WTC11 (cell line): ENCODE measurements at places on chromosomes 11 and 22.

DNA sequence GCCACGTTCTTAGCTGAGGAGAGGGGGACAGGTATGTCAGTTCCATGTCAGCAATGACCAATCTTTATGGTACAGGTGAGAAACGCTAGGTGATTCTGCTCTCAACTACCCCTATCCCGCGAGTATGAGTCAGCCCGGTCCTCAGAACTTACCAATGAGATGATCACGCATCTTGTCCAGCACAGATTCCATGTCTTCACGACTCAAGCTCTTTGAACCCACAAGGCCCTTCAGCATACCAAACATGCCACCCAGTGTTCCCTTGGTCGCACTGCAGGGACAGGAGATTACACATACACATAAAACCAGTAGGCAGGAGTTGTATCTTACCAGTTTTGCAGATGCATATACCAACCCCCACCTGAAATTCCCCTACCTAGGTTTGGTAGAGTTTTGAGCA is 2.9 kb downstream of the SRPRA start:
- no peak for DNase-seq

- no peak for DNase-seq
Observed at GRCh38 chr11:76175783-76176182, 30.5 kb downstream of the WNT11 start.

DNA sequence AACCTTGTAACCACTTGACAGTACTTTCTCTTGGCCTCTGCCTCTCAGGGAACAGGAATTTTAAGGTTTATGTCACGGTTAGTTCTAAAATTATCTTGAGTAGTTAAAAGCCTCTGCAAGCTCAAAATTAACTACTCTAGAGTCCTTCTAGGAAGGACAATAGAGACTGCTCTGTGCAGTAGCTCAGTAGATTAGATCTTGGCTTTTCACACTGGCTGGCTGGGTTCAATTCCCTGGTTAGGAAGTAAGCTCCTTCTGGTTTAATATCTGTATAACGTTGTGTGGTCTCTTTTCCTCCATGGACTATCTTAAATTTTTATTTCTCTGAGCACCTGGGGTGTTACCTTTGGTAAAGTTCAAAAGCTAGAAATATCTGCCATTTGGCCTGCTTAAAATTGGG is 109.2 kb downstream of the AASDHPPT start:
- DNase-seq = no peak

GRCh38 chr22:44108076-44108475 is 72.6 kb upstream of the PARVG start:
- no peak for DNase-seq

GRCh38 chr11:86418917-86419316 is 44.2 kb downstream of the CCDC81 start:
- DNase-seq = no peak

GRCh38 chr11:130144861-130145281 is 14.7 kb upstream of the ST14 start:
- no peak for DNase-seq

DNA sequence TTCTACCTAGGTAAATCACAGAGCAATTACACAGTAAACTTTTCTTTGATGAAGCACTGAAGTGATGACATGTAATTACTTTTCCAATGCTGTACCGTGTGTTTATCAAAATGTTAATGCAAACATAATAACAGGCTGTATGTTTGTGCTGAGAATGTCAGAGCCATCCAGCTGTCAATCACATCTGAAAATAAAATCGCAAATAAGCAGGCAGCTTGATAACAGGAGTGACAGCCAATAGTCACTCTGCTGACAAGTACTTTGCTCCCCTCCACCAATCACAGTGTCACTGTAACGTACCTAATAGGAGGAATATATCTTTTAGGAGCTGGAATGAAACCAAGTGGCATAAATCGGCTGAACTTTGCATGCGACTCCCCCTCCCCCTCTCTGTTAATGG is 119.7 kb downstream of the KIRREL3 start:
- DNase-seq = no peak

DNA sequence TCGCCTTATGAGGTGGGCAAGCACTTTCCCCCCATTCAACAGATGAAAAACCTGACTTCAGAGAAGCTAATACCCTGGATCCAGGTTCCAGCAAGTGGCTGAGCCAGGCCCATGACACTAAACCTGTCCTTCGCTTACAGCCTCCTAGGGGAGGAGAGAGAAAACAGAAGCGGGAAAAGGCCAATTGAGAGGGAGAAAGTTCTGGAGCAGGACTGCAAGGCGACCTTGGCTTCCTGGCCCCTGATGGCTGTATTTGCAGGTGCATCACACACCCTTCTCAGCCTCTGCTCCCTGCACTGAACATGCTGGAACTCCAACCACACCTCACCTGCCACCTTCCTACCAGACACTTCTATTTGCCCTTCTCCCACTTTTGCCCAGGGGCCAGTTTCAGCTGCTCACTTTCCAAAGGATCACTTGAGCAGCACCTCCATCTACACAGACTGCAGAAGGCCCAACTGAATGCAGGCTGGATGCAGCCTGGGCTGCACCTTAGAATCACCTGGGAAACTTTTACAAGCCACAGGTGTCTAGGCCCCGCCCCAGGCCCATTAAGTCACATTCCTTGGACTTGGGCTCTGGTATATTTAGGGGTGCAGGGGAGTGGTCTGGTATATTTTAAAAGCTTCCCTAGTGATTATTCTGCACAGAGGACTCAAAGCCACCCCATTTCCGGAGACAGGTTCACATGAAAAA is 14.3 kb upstream of the ADA2 start:
- DNase-seq = peak; percentile 64

DNA sequence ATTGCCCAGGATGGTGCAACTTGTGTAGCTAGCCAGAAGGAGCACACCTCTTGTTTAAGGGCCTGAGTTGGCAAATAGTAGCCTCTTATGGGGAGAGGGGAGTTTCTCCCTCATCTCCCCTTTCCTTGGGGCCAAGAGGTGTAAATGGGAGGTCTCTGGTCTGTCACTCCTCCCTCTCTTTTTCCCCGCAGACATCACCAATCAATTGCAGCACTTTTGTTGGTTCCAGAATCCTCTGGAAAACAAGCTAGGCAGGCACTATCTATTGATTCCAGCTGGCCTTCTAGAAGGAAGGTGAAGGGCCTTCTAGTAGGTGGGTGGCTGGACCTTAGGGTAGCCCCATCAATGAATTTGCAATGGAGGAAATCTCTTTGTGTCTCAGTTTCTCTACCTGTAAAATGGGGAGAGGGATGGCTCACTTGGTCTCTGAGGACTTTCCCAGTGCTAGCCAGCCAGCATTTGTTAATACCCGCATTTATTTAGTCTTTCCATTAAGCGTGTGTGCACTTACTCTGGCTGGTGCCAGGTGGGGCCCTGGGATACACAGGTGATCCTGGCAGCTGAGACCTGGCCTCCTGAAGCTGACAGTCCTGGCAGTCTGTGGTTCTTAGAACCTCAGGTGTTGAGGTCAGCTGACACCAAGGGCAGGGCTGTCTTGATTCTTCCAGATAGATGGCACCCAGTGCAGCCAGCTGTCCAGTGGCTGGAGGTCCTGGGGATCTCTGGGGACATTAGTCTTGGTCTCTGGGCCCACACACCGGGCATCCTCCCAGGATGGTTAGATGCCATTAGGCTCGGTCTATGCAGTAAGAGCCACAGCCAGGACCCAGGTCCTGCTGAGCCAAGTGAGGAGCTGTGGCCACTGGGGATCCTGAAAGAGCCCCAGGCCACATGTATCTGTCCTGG is 51.7 kb downstream of the TSPAN18 start:
- no peak for DNase-seq

- DNase-seq = peak; percentile 32
Observed at GRCh38 chr11:82523141-82523540, 210.5 kb downstream of the FAM181B start.

- DNase-seq = no peak
Observed at GRCh38 chr11:61350803-61351202, 10.9 kb downstream of the CYB561A3 start.

GRCh38 chr11:86043765-86044503 is 24.9 kb downstream of the PICALM start:
- no peak for DNase-seq

DNA sequence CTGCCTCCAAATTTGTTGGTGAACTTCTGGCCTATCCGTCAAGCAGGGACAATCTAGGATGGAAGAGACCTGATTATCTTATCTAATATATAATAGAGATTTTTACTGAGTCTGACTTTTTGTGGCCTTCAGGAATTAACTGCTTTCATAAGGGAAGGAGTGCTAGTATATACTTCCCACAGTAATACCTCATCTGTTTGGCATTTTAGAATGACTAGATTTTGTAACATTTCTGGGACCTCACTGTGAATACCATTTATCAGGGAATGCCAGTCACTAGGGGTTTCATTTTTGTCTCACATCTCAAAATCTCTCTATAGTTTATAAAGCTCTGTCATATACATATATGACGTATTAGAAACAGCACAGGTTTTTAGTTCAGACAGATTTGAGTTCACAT is 114.3 kb downstream of the INSC start:
- DNase-seq = no peak

- DNase-seq = no peak
Observed at GRCh38 chr11:48020092-48020755, 39.9 kb downstream of the PTPRJ start.

- DNase-seq = no peak
Observed at GRCh38 chr11:48105096-48105990, 111.3 kb upstream of the OR4B1 start.

GRCh38 chr11:29534836-29535235 is 482.0 kb downstream of the KCNA4 start:
- no peak for DNase-seq

DNA sequence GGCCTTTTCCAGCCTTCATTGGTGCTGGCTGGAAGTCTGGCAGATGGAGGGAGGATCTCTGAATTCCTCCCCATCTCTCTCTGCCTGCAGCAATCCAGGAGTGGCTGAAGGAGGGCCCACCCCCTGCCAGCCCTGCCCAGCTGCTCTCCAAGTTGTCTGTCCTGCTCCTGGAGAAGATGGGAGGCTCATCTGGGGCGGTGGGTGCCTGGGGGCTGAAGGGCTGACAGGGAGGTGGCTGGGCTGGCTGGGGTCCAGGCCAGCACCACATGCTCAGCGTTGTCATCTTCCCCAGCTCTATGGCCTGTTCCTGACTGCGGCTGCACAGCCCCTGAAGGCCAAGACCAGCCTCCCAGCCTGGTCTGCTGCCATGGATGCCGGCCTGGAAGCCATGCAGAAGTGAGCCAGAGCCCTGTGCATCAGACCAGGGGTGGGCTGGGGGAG is 12.2 kb downstream of the TKFC start:
- no peak for DNase-seq

DNA sequence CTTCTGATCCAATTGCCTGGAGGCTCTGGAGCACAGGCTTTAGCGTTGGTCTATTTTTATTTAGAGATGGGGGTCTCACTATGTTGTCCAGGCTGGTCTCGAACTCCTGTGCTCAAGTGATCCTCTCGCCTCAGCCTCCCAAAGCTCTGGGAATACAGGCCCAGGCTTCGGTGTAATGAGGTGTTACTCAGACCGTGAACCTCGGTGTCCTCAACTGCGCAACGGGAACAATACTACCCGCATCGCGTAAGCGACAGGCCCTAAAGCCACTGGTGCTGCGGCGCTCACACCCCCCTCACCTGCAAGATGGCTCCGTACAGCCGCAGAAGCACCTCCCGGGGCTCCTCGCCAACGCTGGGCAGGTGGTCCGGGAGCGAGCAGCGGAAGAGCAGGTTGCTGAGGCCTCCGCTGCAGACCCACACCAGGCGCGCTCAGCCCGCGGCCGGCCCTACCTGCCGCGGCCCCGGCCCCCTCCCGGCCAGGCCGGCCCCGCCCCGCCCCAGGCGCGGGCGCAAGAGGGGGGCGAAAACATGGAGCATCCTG is 628 bp downstream of the CHKB start:
- no peak for DNase-seq

DNA sequence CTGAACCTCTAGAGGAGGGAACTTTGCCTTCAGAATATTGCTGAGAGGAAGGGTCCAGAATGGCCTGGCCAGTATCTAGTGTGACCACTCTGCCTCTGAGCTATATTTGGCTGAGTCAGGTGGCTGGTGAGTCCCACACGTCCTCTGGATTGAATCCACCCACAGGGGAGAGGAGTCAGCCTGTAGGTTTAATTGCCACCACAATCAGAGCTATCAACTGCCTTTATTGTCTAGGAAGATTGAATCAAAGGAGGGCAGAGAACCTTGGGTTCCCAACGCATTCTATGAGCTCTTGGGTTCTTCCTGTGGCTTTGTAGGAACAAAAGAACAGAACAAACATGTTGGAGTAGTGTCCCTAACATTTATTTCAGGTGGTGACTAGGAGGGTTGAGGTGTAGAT is 67.7 kb downstream of the ST3GAL4 start:
- DNase-seq = no peak

DNA sequence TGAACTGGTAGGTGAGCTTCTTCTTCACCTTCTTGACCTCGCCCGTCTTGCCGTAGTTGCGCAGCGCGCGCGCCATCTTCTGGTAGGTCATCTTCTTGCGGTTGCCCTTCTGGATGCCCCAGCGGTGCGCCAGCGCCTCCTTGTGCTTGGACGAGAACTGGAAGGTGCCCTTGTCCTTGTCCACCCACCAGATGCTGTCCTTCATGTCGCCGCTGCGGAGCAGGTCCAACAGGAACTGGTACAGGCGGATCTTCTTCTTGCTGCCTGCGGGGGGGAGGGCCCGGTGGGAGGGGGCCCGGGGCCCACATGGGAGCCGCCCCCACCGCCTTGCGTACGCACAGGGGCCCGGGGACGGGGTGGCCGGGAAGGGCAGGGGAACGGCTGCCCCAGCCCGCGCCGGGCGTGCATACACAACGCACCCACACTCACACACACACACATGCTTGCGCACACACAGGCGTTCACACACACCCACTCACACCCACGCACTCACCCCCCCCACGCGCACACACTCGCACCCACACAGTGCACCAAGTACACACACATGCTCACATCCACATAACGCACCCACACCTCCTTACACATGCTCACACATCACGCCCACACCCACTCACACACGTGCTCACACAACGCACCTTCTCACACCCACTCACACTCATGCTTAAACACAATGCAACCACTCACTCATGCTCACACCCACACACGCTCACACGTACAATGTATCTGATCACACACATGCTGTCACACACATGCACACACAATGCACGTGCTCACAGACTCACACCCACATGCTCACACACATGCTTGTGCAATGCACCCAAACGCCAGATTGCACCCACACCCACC is 3.0 kb upstream of the MYBPC3 start:
- DNase-seq = peak; percentile 99

DNA sequence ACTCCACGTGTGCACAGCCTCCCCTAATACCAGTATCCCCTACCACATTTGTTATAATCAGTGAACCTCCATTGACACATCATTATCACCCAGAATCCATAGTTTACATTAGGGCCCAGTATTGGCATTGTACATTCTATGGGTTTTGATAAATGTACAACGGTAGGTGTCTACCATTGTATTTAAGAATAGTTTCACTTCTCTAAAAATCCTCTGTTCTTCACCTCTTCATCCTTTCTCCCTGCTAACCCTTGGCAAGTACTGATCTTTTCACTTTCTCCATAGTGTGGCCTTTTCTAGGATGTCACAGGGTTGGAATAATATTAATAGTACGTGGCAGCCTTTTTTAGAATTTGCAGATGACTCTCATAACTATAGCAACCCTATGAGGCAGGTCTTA is 353.8 kb downstream of the DDX10 start:
- no peak for DNase-seq

- no peak for DNase-seq
Observed at GRCh38 chr11:33197915-33198727, 36.8 kb upstream of the CSTF3 start.
